ENCODE measurements at places on chromosomes 5 and 9.

DNA sequence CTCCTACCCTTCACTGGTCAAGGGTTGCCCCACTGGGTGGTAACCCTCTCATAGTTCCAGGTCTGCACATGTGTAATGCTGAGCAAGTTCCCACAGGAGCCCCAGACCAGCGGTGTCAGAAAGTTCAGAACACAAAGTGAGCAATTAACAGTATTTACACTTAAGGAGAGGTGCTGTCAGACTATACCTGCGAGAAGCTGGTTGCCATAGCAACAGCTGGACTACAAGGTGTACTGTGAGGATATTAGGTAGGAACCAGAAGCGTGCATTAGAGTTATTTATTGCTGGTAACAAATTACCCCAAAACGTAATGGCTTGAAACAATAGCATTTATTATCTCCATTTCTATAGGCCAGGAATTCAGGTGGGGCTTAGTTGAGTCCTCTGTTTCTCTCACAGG lies 317.0 kb upstream of the RPS23 start:
- DNase-seq: no peak

DNA sequence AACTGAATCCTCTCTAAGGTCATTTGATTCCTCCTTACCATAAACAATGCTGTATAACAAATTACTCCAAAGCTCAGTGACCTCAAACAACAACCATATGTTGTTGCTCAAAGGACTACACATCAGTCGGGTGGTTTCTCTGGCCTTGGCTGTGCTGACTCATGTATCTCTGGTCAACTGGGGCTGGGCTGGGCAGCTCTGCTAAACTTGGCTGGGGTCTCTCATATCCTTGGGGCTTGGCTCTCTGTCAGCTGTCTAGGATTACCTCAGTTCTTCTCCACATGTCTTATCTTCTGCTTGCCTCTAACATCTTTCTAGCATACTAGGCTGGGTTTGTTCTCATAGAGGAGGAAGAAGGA lies 86.4 kb downstream of the GALNT10 start:
- no peak for DNase-seq

- no peak for DNase-seq
Measured at GRCh38 chr5:9381464-9381863, 164.4 kb downstream of the SEMA5A start.

GRCh38 chr9:106479679-106480078 lies 383.3 kb upstream of the ZNF462 start:
- DNase-seq: no peak

DNA sequence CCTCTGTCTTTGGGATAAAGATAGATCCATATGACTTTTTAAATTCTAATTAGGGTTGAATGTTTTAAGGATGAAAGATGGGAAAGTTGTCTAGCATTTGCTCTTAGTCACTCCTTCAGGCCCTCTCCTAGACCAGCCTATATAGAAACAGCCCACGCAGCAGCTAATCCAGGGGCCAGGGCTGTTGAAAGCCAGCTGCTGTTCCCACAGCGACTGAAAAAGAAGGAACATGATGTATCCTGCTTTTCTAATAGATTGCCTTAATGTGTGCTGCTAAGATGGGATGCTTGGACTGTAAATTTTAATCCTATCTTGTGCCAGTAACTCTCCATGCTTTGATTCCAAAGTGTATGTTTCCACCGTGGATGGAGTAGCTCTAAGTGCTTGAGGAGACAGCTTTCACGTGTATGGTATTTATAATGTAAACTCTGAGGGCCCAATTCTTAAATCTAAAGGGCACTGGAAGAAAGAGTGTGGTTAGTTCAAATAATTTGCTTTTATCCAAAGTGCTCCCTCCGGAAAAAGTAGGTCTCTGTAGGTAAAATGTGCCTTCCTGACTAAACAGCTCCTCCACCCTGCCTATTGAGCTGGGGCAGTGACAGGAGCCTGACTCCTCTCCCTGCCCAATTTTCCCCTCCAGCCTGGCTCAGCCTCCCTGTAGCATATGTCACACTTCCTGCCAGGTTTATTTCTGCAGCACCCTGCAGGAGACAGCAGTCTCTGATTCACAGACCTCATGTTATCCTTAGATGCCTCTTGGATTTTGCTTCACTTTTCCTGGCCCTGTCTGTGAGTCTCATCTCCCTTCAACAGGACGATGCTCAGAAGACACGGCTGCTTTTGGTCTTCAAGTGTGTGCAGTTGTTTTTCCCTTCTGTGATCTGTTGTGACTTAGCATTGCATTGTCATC lies 33.2 kb downstream of the SLC36A1 start:
- no peak for DNase-seq

DNA sequence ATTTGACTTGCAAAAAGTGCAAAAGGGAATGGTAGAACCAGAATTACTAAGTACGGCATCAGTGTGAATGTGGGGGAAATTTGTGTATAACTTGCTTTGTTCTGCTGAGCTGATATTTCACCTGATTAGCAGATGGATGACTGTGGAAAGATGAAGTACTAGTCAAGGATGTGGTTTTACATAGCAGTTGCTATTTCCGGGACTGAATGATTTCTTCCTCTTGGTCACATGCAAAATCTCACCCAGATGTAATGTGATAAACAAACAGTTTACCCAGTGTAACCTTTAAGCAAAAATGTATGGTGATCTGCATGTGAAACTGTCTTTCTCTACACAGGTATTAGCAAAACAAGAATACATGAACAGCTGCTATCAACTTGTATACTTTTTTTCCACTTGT lies 46.1 kb downstream of the DCP2 start:
- no peak for DNase-seq

GRCh38 chr5:50658246-50658645 lies 8.2 kb upstream of the PARP8 start:
- no peak for DNase-seq

DNA sequence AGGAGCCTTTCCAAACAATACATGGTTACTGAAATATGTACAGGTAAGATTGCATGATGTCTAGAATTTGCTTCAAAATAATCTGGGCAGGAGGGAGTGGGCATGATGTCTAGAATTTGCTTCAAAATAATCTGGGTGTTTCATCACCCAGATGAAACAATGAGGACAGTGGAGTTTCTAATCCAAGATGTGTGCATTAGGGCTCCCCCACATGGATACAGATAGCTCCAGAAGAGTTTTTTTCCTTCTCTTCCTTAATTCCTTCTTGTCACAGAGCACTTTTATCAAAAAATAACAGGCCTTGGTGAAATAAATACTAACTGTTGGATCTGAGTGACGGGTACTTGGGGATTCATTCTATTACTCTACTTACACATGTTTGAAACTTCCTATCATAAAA lies 14.9 kb downstream of the ATOX1 start:
- no peak for DNase-seq

DNA sequence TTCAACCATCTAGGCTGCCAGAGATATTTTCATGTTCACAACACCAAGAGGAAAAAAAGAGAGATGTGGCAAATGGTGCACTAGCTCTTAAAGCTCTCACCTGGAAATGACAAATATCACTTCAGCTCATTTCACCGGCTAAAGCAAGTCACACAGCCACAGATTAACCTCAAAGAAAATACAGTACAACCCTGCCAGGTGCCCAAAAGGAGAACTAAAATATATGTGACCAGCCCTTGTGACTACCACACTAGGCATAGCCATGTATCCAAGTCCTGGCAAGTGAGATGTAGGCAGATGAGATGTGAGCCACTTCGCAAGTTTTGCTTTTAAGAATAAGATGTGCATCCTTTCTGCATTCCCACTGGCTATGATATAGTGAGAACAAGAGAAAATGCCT lies 41.4 kb downstream of the AGTPBP1 start:
- no peak for DNase-seq

- DNase-seq: no peak
Measured at GRCh38 chr9:97753975-97754374, 56.8 kb upstream of the XPA start.

Measured in stimulated activated CD8-positive, alpha-beta memory T cell treated with anti-CD3 and anti-CD28 coated beads, Interleukin-4, amount 100 ng/mL, for 24 hours (primary cell).